ENCODE measurements at places on chromosomes 1 and 21.

DNA sequence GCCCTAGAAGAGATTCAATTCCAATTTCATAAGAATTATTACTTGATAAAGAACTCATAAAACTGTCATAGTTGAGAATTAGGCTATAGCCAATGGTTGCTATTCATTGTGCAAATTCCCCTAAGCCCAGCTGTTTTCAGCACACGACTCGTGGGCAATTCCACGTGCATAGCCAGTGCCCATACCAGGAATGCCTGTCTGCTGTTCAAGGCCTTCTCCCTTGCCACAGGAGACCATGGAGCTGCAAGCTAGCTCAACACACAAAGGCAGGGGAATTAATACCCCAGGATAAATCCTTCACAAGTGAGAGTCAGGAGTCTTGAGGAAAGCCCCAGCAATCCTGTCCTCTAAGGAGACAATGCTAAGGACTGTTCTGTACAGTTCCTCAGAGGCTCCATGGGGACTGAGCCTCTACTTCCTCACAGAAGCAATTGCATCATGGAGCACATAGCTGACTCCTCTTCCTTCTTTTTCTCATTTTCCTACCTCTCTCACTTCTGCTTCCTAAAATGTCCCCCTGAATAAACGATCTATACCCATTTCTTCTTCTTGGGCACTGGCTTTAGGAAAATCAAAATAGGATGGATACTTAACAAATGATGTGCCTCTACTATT, 19.1 kb upstream of the CHRM3 start:
- no peak for DNase-seq

DNA sequence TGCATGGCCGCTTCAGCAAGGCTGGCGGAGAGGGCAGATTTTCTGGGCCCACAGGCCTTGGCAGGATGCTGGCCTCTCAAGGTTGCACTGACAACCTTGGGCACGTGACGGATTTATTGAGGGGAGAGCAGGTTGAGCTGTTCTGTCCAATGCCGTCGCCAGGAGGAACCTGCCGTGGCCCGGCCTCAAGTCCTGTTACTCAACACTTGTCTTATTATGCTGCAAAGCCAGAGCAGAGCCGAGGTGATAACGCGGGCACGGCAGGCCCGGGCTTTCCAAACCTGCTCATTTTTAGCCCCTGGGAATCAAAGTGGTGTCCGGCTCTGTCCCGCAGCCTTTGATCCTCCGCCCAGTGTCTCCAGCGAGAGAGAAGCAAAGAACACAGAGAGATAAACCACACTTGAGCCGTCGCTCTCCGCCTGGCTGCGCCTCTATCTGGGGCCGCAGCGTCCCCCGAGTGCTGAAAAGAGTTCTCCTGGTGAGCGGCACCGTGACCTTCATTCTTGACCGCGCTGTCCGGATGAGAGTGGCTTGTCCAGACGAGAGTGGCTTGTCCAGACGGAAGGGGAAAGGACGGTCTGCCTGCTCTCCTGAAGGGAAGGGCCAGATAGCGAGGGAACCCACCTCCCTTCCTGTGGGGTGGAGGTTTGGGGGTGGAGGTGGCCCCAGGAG, 162.3 kb upstream of the ARHGEF16 start:
- no peak for DNase-seq

- DNase-seq = no peak
These were observed 44.2 kb downstream of the PRRX1 start for GRCh38 chr1:170707959-170708655.

DNA sequence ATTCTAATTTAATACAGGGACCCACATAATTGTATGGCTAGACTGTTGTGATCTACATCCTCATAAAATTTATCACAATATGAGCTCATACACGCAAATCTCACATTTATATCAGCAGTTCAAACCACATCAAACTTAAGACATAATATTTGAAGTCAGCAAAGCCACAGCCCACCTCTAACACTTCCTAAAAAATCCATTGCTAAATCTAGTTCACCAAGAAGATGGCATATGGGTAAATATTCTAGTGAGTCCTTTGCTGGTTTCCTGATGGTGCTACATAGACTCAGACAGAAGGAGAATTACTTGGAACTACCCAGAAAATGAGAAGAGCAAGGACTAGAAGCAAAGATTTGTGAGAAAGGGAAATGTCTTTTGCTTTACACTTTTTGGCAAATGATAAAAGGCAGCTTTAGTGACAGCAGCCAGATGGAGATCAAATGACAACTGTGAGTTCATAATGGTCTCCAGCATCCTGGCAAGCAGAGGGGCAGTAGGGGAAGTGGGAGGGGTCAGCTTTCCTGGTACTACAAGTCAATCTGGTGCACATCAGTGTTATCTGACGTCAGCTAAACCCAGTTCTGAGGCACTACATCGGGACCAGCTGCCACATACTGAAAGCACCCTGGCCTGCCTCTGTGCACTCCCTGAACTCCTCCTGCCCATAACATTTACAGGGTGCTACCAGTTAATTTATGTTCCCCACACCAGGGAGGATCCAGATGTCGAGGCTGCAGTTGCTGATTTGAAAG, 10.6 kb upstream of the GADD45A start:
- DNase-seq = no peak

- DNase-seq = no peak
These were observed 608.2 kb upstream of the ADGRL4 start for GRCh38 chr1:79614762-79615161.

DNA sequence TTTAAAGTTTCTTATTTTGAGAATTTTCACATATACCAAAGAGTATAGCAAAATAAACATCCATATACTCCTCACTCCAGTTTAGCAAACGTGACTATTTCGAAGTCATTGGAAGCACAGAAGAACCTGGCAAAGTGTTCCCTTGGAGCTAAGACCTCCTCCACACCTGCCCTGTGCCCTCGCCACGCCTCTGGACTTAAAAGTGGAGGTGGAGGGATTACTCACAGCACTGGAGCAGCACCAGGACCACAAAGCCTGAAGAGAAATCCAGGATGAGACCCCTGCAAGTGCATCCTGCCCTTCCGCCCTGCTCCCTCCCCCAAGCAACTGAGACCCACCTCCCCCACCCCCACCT, 436 bp downstream of the CHI3L1 start:
- no peak for DNase-seq

DNA sequence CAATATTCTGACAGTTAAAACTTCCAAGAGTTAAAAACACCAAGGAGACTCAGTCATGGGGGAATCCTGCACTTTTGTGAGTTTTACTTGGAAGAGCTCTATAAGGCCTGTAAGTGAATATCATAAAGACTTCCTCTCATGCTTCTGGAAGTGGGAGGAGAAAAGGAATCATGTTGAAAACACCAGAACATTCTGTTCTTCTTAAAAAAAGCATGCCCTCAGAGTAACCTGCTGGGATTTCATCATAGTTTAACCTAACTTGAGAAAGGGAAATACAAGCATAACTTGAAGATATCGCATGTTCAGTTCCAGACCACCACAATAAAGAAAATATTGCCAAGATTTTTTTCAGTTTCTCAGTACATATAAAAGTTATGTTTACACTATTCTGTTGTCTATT, 51.9 kb downstream of the COL11A1 start:
- no peak for DNase-seq

DNA sequence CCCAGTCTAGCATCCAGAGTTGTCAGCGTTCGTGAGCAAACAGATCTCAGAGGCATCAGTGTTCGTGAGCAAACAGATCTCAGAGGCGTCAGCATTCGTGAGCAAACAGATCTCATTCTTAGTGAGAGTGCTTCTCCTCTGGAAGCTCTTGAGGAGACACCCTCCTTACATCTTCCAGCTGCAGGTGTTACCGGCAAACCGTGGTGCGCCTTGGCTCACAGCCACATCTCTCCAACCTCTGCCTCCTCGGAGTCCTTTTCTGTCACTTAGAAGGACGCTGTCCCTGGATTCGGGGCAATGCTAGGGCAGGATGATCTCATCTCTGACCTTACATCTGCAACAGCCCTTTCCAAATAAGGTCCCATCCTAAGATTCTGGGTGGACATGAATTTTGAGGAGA, 14.6 kb upstream of the UMODL1 start:
- no peak for DNase-seq

DNA sequence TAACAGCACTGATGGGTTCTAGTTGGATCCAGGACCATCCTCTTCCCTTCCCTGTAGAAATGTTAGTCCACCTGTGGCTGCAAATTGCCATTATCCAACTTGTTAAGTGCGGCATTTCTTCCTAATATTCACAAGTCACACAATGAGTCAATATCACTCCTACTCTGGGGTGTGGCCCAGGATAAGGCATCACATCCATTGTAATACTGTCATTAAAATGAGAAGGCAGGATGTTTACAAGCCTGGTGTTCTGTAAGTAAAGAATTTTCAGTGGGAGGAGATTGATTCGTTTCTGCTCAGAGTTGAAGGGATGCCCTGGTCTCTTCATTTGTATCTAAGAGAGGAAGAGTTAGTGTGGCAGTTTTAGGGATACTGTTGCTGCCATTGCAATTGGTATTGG, 18.1 kb upstream of the ARHGAP29 start:
- DNase-seq = no peak

DNA sequence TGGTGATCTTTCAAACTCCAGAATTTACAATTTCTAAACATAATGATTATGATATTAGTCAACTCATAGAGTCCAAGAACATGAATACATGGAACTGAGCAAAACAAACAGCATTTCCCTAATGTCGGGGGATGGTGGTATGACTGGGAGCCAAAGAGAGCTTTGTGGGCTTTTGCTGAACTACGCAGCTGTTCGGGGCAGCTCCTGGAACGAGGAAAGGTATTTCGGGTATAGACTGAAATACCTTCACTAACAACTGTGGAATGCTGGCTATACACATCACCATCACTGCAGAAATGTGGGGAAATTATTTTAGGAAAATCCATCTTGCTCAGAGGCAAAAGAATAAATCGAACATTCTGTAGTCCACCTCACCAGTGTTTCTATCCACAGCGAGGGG, 30.2 kb upstream of the VPS26C start:
- DNase-seq = no peak

- DNase-seq = no peak
These were observed 207.0 kb downstream of the PTPRC start for GRCh38 chr1:198845851-198846250.

DNA sequence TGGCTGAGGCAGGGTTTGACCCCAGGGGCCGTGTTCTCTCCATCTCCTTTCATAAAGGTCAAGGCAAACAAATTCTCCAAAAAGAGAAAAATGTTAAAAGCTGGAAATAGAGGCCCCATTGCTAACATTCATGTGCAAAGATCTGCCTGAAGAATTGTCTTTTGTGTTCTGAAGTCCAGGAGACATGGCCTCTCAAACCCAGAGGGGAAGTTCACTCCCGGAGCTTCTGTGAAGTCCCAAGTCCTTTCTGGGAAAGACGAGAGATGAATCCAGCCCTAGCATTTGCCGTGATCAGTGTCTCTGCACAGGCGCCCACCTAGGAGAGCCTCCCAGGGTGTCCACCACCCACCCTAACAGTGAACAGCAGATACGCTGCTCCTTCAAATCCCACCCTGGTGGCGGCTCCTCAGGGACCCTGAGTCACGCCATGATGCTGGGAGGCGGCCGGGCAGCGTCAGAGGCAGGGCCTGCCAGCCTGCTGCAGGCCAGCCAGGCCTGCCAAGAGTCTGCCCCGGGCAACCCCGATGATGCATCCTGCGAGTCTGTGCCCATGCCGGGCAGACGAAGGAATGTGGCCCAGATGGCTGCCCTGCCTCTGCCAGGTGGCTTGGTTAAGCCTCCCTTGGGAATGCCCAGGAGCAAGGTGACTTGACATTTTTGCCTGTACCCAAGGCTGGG, 5.2 kb upstream of the C2CD2 start:
- DNase-seq = no peak

DNA sequence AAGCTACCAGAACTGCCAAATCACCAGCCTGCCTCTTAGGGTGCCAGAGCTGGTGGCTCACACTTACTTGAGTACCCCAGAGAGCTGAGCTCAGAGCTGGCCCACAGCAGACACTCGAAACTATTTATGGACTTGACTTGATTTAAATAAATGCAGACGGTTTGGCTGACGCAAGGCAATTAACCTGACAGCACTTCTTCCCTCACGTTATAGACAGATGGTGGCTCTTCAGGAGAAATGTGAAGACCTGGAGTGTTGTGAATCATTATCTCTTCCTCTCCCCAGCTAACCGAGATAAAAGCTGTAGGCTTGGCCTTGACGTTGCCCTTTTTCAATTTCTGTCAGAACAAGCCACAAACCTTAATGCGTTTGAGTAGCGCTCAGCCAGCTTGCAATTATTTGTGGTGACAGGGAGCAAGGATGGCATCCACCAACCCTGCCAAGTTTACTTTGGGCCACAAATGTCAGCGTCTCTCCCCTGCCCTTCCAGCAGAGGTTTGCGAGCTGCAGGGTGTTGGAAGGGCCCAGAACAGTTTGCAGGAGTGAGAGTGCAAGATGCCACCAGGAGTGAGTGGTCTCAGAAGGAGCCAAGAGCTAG, 34.0 kb upstream of the BCAR3 start:
- DNase-seq = no peak

- DNase-seq = no peak
These were observed 43.8 kb downstream of the HHAT start for GRCh38 chr1:210372491-210372890.

- DNase-seq = no peak
These were observed 38.6 kb downstream of the CAPN2 start for GRCh38 chr1:223750730-223751570.

- no peak for DNase-seq
These were observed 506 bp downstream of the SSX2IP start for GRCh38 chr1:84689514-84690396.

DNA sequence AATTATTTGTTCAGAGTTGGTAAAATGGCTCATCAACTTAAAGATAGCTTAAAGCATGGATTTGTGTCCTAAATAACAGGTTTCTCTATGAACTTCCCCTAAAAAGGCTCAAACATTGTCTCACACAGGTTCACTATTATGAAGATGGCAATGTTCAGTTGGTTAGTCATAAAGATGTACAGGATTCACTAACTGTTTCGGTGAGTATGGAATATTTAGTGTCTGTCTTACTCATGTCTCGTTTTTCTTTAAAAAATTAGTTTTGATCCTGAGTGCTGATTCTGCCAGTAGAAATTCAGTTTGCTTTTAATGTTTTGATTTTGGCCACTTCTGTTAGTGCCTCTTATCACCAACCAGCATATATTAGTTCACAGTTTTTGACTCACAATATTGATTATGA, 7.5 kb upstream of the MOV10 start:
- no peak for DNase-seq

DNA sequence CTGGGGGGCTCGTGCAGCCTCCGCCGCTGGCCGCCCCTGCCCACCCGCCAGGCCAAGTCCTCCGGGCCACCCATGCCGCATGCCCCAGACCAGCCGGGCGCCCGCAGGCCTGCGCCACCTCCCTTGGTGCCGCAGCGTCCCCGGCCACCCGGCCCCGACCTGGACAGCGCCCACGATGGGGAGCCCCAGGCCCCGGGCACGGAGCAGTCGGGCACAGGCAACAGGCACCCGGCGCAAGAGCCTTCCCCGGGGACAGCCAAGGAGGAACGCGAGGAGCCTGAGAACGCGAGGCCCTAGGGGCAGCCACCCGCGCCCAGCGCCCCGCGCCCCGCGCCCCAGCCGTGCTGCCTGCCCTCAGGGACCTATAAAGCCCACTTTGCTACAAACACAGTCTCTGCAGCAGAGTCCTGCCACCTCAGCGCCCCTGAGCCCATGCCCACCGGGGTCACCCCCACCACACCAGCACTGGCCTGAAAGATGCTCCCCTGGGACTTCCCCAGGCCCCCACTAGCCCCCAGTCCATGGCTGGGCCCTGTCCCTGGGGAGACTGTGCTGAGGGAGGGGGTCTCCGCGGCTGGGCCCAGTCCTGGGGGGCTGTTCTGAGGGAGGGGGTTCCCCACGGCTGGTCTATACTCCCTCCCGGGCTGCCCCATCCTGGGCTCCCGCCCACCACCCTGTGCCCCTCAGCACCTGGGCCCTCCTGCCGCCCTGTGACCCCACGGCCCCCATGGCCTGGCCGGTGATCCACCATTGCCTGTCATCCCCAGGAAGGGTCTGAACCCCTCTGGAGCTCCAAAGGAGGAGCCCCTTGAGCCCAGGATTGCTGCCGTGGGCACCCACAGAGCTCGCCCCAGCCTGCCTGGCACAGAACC, 8.6 kb downstream of the TNFRSF18 start:
- DNase-seq = no peak
